MM.1S (cell line): ENCODE measurements at places on chromosomes 7 and 10.

- no peak for DNase-seq
Observed at GRCh38 chr7:69177461-69177861, 420.8 kb upstream of the AUTS2 start.

DNA sequence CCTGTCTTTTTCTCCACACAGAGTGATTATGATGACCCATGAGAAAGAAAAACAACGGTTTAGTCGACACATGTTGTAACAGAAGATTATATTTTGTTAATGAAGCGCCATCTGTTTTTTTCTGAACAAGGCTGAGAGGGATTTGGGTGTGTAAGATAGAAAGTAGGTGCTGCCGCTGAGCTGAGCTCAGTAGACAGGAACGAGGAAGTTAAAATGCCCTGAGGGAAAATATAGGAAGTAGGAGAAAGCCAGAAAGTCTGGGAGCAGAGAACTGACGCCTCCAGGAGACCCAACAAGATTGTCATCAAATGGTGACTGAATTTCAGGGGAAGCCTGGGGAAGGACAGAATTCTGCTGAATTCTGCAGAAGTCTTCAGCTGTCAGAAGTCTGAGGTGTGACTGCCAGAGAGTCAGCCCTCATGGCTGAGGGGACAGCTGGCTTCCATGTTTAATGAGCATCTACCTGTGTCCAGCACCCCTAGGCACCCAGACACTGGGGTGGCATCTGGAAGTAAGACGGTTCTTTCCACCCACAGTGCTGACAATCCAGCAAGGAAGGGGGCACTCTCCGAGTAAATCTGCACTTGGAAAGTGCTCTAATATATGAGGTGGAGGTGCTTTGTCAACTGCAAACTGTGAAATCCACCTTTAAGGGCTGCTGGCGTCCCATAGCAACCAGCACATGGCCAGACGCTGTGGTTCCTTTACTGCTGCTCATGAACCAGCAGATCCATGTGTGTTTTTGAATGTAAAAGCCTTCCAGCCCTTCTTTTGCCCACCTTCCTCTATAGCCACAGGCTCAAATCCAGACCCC lies 12.5 kb upstream of the TSPAN15 start:
- DNase-seq, result no peak

DNA sequence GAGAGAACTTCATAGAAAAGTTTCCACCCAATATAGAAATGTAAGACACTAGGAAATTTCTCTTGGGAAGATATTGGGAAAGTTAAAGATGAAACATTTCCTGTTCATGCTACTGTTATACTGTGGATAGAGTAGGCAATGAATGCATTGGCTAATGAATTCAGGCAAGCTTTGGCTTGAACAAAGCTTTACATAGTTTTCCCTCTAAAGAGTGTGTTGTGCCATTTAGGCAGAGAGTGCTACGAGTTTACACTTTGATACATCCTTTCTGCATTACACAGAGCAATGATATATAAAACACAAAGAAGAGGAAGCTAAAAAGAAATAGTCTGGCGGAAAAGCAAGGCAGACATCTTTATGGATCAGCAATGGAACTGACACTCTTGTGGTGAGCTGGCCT lies 125.9 kb upstream of the SHH start:
- DNase-seq, result no peak

- no peak for DNase-seq
Observed at GRCh38 chr10:130737621-130738020, 573.9 kb downstream of the TCERG1L start.

DNA sequence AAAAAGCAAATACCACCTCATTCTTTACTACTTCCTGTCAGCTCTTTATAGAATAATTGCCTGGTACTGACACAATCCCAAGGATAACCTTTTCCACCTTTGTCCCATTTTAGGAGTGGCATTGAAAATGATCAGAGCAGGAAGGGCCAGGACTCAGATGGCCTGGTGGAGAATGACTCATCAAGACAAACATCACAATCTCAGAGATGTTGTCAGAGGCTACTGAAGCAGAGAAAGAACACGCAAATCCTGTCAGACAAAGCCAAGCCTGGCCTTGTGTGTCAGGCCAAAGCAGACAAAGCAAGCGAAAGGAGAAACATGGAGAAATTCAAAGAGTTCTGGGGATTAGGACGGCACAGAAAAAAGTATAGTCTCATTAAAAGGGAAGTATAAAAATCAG lies 40.9 kb downstream of the NSUN6 start:
- DNase-seq, result no peak

DNA sequence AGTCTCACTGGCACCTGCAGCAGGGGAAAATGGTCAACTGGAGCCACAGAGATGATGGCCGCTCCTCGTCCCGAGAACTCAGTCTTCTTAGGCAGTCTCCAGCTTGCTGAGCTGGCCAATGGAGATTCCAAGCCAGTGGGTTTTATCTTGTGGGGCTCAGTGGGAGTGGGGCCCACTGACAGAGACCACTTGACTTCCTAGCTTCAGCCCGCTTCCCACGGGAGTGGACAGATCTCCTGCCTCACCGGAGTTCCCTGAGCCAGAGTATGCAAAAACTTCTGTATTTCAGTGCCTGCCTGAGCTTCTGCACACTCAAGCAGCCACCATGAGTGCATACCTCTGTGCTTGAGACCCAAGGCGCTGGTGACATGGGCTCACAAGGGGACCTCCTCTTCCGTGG lies 105.8 kb downstream of the ZWINT start:
- DNase-seq, result no peak

DNA sequence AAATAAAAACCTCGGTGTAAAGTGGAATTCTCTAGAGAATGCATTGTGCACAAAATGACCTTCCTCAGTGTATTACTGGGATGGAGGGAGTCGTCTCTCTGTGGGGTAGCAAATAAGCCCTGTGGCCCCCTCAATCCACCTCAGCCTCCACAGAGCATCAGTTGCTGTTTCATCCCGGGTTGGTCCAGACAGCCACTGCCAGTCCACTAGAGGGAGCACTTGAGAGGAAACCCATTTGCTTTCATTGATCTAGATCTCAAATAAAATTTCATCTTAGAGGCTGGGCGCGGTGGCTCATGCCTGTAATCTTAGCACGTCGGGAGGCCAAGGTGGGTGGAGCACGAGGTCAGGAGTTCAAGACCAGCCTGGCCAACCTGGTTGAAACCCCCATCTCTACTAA lies 1128.7 kb downstream of the CNTNAP2 start:
- peak; percentile 74 for DNase-seq

- DNase-seq, result no peak
Observed at GRCh38 chr10:12507165-12507850, 158.0 kb downstream of the CAMK1D start.

- DNase-seq, result no peak
Observed at GRCh38 chr7:64945503-64946175, 42.6 kb downstream of the ZNF273 start.

DNA sequence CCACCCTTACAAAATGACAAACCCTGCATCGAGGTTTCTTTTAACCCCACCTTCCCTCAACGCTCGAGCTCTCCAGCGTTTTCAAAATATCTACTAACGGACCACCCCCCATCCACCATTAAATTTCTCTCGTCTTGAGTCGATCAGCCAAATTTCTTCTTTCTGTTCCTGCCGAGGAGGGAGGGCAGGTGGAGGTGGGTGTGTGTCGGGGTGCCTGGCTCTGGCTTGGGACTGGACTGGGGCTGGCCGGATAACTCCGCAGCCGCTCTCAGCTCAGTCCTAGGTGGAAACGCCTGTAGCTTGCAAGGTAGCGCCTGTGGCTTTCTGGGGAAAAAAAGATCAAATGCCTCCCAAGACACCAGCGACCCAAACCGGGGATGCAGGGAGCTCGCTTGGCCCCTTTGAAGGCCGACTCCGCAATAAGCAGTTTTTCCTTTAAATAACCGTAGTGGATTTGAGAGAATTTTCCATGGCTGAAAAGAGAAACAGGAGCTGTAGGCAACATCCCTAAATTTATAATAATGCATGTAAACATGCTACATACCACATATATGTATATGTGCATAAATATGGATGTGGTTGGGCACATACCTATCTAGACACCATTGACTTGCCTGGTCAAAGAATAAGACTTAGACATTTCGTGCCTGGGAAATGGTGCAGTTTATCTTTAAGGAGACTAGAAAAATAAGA lies 1.9 kb upstream of the TMEM178B start:
- peak; percentile 38 for DNase-seq

- no peak for DNase-seq
Observed at GRCh38 chr10:111565542-111565941, 488.7 kb downstream of the ADRA2A start.

DNA sequence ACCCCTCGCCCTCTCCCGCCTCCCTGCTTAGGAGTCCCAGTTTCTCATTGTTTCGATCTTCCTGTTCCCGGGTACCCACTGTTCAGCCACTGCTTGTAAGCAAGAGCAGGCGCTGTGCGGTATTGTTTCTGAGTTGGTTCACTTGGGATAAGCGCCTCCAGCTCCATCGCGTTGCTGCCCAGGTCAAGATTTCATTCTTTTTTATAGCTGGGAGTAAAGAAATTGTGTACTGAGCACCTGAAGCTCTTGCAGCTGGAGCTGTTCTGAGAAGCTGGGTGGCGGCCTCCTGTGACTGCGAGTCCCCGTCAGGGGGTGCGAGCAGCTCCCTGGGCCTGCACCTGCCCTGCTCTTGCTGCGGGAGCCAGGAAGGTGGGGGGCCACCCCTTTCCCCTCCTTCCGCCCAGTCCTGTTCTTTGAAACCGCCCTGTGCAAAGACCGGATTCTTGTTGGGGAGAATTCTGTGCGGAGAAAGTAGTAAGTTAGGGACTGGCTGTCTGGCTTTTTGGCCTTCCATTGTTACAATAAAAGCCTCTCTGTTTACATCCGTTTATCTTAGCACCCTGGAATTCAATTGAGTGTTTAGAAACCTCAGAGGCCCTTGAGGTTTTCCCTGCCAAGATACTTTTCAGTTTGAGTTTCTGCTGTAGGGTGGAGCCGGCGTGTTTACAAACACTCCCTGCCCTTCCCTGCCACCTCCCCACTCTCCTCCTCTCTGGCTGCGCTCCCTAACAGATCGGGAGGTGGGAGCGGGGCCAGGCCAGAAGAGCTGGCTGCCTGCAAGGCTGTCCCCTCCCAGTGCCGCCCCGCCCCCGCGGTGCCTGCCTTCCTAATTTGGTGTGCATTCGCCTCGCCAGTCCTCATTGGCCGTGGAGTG lies 30.8 kb upstream of the AP5Z1 start:
- peak; percentile 67 for DNase-seq
